ENCODE measurements at places on chromosomes 2 and 18. TPM values are rescaled to one million over a fixed set of nuclear protein-coding genes. Genes with fewer than 3 reads are reported as not detected.

MYOM1 gene
- total RNA-seq: 0.94 TPM

GPBAR1 gene
- 2.9 TPM for total RNA-seq

ZNF521 gene
- total RNA-seq: 1.0 TPM

MFSD2B gene
- total RNA-seq: 1.5 TPM

NOL4 gene
- not detected for total RNA-seq

CXCR4 gene
- total RNA-seq: 1,915 TPM

C2orf78 gene
- not detected for total RNA-seq

NT5C1B gene
- total RNA-seq: not detected

PRSS56 gene
- total RNA-seq: not detected

ANO7 gene
- total RNA-seq: 0.10 TPM

All from mononuclear cell (primary cell).